ENCODE measurements at places on chromosomes 2 and 18.

DNA sequence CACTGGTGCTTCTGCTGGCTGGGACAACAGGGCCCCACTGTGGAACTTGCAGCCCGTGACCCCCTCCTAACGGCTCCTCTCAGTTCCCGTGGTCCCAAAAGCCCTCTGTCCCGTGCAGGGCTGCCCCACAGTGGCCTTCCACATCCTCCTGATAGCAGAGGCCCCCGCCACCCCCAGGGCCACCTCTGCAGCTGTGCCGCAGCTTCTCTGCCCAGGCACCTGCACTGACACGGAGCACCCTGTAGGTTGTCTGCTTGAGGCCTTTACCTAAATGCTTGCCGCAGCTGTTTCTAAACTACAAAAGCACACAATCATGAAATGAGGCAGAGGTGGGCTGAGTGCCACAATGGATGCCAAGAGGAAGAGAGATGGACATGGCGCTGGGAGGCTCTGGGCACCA is 13.5 kb upstream of the GRHL1 start:
- no peak for DNase-seq

- DNase-seq, result no peak
Measured at GRCh38 chr2:15378148-15378908, 182.8 kb downstream of the NBAS start.

GRCh38 chr2:112949456-112949855 is 28.4 kb upstream of the IL36G start:
- DNase-seq, result no peak

DNA sequence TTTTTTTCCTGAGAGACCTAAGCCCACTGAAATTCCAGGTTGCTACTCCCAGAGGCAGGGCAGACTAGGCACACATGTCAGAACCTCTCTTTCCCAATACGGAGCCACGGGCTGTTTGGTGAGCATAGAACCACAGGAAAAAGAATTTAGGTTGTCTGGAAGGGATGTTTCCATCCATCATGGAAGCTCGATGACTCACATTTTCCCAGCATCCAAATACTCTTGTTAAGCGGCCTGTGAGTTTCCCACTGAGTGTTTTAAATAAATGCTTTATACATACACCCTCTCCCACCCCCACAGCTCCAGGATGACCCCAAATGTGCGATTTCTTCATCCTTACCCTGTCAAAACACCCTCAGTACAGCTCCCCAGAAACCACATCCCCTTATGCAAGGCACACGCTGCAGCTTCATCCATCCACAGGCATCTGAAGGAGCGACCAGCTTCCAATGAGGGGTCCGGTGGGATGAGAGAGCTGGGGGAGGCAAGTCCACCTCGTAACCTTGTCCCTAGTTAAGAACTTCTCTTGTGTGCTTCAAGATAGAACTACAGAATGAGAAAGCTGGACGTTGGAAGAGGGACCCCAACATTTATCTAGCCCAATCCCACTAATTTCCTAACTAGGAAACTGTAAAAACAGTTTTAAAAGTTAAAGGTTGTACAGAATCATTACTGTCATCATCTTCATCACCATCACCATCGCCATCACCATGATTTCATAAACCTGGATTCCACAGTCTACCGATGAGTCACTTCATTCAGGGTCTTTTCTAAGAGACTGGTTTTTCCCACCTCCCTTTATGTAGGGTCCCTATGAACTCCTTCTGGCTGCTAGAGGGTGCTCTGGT is 63.5 kb upstream of the FZD7 start:
- DNase-seq, result no peak

- DNase-seq, result no peak
Measured at GRCh38 chr18:48893608-48894600, 56.9 kb downstream of the SMAD7 start.

- DNase-seq, result peak; percentile 28
Measured at GRCh38 chr2:238939074-238939473, 91.2 kb downstream of the TWIST2 start.

GRCh38 chr18:59067873-59068272 is 71.8 kb upstream of the SEC11C start:
- DNase-seq, result no peak

DNA sequence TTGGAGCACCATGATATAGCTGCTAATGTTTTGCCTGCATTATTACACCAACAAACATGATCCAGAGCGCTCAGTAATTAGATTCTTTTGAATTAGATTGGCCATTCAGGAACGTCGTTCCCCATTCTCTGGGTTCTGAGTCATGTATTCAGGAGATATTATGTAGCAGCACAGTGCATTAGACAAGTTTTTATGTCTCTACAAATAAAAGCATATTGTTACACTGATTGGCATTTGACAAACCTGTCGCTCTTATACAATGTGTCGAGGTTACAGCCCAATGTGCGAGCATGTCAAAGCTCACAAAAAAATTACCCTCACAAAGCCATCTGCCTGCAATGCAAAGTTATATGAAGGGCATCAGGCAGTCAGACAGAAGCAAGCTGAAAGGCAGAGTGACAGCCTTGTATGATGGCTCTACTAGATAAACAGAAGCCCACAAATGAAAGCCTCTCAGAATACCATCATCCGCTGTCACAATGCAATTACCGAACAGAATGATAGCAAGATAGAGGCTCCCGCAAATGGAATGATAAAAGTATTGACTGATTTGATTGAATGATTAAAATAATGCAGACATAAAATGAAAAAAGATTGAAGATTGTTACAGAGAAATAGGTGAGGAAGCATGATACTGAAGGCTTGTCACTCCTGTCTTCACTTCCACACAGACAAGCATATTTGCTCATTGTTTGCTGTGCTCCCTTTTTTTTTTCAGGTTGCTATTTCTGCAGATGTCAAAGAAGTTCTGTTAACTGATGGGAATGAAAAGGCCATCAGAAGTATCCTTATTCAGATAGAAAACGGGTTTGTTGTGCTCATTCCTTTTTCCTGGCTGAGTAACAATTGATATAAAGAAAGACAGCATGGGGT is 234.6 kb upstream of the SIX3 start:
- DNase-seq, result no peak

- no peak for DNase-seq
Measured at GRCh38 chr2:30155202-30155601, 8.4 kb downstream of the YPEL5 start.

- DNase-seq, result no peak
Measured at GRCh38 chr2:49971453-49971852, 817.1 kb upstream of the FSHR start.

- no peak for DNase-seq
Measured at GRCh38 chr2:24400207-24400907, 40.0 kb upstream of the ITSN2 start.

GRCh38 chr18:10124071-10124470 is 210.3 kb downstream of the VAPA start:
- no peak for DNase-seq

- DNase-seq, result no peak
Measured at GRCh38 chr2:47907039-47907781, 912 bp upstream of the FBXO11 start.

DNA sequence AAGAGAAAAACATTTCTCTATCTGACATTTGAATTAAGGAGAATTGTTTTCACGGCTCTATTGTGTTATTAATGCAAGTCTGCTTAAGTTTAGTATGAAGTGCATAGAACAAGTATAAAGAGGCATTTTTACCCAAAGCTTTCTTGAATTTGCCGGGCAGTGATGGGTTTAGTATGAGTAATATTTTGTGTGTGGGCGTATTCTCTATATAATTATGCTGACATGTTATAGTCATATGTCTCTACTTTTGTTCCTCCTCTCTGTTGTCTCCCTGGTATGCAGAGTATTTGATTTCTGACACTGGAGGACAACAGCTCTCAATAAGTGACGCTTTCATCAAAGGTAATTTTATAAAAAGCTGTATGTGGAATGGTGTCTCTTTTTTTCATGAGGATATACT is 45.9 kb downstream of the PIKFYVE start:
- no peak for DNase-seq

GRCh38 chr2:44930274-44931197 is 11.0 kb upstream of the SIX3 start:
- no peak for DNase-seq

DNA sequence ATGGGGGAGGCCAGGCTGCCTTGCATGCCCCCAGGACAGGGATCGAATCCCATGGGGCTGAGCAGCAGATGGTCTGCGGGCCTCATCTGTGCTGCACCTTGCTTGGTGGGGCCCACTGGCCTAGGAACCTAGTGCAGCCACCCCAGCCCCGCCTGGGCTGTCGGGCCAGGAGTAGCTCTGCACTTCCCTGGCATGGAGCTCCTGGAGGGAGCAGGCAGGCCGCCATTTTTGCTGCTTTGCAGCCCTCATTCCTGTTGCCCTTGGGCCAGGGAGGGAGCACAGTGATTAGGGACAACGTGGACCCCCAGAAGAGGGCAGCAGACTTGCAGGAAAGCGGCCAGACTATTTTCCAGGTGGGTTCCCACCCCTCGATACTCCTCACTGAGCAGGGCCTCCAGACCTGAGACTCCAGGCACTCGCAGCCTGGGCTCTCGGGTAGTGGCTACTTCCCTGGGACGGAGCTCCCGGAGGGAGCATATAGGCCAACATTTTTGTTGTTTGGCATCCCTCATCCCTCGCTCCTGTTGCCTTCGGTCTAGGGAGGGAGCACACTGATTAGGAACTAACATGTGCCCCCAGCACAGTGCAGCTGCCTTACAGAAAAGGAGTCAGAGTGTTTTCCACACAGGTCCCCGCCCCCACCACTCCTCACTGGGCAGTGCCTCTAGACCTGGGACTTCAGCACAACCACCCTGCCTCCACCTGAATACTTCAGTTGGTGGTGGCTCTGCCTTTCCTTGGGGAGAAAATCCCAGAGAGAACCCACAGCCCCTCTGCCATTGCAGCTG is 99.5 kb downstream of the MAIP1 start:
- no peak for DNase-seq

DNA sequence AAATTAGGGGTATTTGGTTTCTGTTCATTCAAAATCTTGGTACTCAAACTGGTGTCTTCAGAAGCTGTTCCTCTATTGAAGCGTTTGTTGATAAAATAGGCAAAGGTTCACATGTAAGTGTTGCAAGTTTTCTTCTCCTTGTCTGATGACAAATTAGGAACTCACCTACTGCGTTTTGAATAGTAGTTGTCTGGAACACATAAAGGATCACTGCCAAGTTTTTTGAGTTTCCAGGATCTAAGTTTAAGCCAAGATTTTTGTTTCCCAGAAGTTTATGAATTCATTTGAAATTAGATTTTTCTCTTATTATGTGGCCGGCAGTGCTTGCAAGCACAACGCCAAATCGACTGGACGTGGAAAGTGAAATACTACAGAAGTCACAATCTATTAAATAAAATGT is 85.4 kb downstream of the ARHGEF33 start:
- no peak for DNase-seq

DNA sequence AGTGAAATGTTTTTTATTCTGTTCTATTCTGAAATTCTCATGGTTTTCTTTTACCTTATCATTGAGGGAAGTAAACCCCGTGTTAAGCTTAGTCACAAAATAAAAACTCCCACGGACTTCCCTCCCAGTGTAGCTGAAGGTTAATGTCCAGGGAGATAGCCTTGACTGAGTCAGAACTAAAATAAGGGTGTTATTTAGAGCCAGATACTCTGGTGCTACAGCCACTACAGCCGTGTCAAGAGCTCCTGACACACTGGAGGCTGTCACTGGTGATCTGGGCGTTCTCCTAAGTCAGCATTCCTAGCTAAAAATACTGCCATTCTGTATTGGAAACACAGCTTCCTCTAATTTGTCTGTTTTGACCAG is 82.0 kb upstream of the RANBP2 start:
- DNase-seq, result peak; percentile 82

- peak; percentile 46 for DNase-seq
Measured at GRCh38 chr2:69222953-69223658, 163.9 kb downstream of the GFPT1 start.

DNA sequence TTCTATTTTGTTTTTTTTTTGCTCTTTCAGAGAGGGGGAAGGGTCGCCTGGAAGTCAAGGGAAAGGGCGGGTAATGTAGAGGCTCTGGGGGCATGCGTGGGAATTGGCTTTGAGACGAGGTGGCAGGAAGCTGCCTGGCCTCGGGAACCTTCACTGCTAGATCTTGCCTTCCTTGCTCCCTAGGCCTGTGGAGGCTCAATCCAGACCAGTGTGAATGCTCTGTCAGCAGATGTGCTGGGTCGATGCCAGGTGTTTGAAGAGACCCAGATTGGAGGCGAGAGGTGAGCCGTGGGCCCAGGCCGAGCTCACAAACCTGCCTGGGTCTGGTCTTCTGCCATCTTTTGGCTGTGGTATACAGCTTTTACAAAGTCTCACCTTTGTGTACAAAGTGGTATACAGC is 15.5 kb downstream of the CCT7 start:
- DNase-seq, result no peak

GRCh38 chr2:222319586-222320435 is 21.0 kb upstream of the PAX3 start:
- no peak for DNase-seq

DNA sequence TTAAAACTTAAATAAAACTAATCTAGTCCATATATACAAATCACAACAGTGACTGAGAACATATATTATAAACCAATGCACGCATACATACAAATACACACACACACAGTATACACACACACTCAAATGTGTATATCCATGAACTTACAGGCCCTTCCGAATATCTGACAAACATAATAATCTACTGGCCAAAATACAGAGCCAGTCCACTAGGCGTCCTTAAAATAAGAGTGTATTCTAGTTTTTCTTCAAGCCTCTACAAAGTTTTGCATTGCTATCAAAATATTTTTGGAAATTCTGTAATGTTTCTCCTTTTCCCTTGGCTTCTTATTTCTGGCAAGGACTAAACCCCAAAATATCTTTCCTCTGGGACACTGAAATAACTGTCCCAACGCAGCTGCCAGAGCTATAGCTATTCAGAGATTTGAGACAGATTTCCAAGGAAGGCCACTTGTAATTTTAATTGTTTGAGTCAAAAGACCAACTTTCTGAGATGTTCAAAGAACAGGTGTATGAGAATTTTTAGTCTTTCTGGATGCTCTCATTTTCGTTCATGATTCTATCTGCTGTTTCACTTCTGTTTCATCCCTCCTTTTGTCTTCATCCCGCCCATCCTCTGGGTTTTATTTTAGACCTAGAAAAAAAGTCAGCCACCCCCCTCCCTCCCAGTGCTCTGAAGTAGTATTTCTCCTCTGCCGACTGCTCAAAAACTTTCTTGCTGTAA is 24.1 kb upstream of the SP3 start:
- no peak for DNase-seq

- peak; percentile 33 for DNase-seq
Measured at GRCh38 chr2:190996338-190996946, 17.5 kb downstream of the STAT1 start.

DNA sequence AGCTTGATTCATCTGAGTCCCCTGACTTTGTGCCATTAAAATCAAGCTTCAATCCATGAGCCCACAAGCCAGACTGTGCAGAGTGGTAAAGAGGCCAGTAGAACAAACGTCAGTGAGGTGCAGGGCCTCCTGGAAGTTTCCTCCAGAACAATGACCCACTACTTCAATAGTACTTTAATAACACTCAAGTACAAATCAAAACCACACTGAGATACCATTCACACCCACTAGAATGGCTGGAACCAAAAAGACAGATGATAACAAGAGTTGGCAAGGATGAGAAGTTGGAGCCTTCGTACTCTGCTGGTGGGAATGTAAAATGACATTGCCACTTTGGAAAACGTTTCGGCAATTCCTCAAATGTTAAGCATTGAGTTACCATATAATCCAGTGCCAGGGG is 181.1 kb downstream of the TMEM163 start:
- DNase-seq, result no peak

- DNase-seq, result peak; percentile 80
Measured at GRCh38 chr2:159010340-159010739, 41.9 kb downstream of the TANC1 start.

Measured in HFFc6 (cell line).